Fibroblast of mammary gland (primary cell): ENCODE measurements at places on chromosomes 5 and 9.
A peak's percentile ranks its signal among the peaks of the same experiment; 100 is the strongest.

- DNase-seq, result no peak
Observed at GRCh38 chr9:123087359-123087888, 54.0 kb downstream of the GPR21 start.

DNA sequence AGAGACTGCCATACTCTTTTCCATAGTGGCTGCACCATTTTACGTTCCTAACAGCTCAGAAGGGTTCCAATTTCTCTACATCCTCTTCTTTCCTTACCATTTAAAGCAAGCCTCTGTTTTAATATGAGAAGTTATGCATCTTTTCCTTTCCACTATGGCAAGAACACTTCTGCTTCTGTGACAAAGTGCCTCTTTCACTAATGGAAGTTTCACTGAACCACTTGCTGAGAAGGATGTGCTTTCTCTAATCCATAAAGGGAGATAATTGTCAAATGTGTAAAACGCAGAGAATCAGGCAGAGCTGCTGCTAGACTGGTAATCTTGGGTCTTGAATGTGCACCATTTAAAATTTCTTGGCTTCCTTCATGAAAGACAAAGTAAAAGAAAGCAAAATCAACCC is 131.6 kb downstream of the PJA2 start:
- no peak for DNase-seq

DNA sequence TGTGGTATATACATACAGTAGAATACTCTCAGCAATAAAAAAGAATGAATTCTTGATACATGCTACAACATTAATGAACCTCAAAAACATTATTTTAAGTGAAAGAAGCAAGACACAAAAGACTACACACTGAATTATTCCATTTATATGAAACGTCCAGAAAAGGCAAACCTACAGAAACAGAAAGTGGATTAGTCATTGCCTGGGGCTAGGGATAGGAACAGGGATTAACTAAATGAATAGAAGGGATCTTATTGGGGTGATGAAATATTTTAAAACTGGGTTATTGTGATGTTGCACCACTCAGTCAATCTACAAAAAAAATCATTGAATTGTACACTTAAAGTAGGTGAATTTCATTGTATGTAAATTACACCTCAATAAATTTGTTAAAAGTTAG is 326.7 kb downstream of the PIK3R1 start:
- no peak for DNase-seq

DNA sequence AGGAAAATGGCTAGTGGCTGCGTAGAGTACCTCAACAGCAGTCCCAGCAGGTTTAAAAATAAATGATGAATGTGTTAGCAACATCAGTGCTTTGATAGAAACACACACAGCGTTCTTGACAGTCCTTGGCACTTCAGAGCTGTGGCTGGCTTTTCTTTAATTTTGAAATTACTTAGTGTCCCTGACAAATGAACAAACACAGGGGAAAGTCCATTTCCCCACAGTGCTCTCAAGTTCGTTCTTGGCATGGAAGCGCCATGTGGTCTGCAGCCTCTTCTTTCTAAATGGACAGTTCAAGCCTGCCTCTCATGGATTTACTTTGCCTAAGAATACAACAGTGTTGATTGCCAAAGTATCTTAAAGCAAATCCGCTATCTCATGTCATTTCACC is 102.2 kb downstream of the ADAMTS12 start:
- DNase-seq, result no peak

DNA sequence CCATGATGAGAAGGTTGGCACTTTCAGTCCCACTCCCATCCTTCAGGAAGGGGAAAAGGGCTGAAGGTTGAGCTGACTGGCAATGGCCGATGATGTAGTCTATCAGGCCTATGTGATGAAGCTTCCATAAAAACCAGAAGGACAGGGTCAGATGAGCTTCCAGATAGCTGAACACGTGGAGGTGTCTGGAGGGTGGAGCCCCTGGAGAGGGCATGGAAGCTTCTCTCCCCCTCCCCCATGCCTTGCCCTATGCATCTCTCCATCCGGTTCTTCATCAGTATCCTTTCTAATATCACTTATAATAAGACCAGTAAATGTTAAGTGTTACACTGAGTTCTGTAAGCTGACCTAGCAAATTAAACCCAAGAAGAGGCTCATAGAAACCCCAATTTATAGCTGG is 32.6 kb upstream of the SMU1 start:
- DNase-seq, result no peak

GRCh38 chr9:112252194-112252593 is 77.1 kb upstream of the SUSD1 start:
- DNase-seq, result no peak

DNA sequence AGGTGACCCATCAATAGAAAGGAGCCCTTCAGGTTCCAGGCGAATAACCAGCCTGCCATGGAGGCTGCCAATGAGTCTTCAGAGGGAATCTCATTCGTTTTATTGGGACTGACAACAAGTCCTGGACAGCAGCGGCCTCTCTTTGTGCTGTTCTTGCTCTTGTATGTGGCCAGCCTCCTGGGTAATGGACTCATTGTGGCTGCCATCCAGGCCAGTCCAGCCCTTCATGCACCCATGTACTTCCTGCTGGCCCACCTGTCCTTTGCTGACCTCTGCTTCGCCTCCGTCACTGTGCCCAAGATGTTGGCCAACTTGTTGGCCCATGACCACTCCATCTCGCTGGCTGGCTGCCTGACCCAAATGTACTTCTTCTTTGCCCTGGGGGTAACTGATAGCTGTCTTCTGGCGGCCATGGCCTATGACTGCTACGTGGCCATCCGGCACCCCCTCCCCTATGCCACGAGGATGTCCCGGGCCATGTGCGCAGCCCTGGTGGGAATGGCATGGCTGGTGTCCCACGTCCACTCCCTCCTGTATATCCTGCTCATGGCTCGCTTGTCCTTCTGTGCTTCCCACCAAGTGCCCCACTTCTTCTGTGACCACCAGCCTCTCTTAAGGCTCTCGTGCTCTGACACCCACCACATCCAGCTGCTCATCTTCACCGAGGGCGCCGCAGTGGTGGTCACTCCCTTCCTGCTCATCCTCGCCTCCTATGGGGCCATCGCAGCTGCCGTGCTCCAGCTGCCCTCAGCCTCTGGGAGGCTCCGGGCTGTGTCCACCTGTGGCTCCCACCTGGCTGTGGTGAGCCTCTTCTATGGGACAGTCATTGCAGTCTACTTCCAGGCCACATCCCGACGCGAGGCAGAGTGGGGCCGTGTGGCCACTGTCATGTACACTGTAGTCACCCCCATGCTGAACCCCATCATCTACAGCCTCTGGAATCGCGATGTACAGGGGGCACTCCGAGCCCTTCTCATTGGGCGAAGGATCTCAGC is at the start of gene OR1K1:
Gene OR1K1, plus strand, starts transcription at position 58 of the 995 bp plus-strand sequence. Its CDS starts 0 bp downstream, at position 58.
- no peak for DNase-seq

DNA sequence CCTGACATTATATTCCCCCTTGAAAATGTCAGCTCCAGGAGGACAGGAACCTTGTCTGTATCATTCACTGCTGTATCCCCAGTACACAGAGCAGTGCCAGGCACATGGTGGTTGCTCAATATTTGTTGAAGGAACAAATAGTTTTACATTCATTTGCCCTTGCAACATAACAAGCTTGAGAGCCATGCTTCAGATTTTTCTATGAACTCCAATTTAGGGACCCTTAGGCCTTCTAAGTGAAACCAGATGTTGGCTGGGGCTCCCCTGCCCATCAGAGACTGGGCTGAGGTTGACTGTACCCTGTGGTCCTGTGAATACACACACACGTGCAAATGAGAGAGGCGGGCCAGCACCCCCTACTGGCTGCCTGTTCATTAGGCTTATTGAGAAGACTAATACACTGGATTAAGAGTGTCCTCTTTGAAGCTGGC is 214.9 kb upstream of the WWC1 start:
- DNase-seq, result peak; percentile 50

DNA sequence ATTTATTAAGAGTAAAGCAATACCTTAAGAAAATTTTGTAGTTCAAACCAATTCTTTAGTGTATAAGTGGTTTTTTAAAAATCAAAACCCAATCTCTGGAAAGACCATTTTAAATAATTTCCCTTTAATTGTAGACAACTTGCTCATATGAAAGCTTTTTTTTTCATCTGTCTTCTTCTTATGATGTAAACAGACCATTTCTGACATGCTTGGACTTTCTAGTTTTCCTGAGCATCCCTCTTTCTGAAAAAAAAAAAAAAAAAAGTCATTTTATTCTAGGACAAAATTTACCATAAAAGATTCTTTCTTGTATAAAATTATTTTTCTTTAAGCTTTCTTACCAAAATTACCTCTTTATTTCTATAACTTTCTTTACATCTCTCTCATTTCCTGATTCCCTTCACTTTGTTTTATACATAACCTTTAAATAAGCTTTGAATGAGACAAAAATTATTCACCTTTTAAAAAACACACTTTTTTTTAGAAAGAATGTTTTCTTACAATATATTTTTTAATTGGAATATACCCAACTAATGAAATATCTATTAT is 67.5 kb downstream of the COL15A1 start:
- DNase-seq, result peak; percentile 65

DNA sequence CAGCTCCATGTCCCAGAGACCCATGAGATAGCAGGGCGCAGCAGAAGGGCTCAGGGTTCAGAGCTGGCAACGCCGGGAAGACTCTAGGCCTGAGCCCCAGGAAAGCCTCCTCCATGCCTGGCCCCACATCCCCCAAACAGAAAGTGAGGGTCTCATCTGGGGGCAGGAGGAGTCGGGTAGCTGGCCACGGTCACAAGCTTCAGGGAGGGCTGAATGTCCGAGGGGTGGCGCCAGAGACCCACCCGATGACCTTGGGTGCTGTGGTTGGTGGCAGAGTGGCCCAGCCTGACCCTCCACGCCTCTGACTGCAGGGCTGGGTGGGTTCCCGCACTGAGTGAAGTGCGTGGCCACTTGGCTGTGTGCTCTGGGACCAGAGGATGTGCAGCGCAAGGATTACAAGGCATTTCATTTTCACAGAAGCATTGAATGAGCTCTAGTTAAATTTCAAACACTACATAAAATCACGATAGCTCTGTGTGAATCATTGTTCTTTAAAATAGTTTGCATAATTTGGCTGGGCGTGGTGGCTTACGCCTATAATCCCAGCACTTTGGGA is 3.0 kb downstream of the C8G start:
- peak; percentile 30 for DNase-seq

DNA sequence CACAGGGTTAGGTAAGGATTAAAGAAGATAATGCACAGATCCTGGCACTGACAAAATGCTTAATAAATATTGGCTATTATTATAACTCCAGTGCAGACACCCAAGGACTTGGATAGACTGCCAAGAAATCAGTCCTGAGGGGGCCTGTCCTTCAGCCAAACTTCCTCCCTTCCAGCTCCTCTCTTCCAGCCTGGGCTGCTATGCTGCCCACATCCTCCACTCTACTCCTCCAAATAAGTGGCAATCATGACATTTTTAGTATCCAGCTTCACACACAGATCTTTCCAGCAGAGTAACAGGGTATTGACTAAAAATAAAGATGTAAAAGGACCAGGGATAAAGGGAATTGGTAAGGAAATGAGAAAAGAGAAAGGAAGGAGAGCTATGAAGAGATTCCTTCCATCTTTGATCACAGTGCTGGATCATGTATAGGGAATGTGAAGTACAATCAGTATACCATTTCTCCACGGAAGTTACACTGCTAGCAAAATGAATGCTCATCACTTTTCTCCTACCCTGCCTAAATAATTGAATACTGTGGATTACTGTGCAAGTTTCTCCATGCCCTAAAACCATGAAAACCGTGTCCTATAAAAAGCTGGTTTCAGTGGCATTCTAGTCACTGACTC is 136.0 kb upstream of the OSMR start:
- DNase-seq, result no peak

GRCh38 chr5:82332886-82333615 is 54.9 kb upstream of the RPS23 start:
- no peak for DNase-seq

DNA sequence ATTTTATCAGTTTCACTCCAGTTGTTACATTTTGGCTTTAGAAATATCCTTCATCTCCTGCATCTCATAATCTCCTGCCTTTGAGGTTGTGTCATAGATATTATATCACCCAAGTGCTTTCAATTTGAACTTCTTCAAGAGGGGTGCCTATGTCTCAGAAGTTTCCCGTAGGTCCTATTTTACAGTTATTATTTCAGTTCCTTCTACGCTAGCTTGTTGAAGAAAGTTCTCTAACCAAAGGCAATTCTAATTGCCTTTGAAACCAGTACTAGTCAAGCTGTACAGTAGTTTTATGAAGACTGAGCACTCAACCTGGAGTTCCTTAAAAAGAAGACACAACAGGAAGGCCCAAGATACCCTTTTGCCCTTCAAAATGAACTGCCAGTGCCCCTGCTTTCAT is 116.4 kb downstream of the ZCCHC7 start:
- DNase-seq, result no peak

DNA sequence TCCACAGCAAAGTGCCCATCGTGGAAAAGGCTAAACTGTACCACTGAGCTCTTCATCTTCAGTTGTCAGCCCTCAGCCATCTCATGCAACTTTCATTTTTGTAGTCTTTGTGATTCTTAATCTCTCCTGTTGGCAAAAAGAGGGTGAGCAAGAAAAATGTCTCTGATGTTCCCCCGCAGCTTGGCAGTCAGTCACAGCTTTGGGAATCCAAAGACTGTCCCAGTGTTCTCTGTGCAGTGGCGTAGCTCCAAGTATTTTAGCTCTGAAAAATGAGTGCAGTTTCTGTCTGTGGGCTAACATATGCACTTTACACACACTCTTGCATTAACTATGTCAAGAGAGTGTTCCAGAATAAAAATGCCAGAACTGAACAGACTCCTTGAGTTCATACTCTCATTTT is 372.2 kb downstream of the TMEM232 start:
- DNase-seq, result peak; percentile 29

- peak; percentile 85 for DNase-seq
Observed at GRCh38 chr9:137482094-137482781, 23.1 kb upstream of the NSMF start.

- DNase-seq, result peak; percentile 95
Observed at GRCh38 chr5:168931638-168932345, 352.6 kb upstream of the PANK3 start.

DNA sequence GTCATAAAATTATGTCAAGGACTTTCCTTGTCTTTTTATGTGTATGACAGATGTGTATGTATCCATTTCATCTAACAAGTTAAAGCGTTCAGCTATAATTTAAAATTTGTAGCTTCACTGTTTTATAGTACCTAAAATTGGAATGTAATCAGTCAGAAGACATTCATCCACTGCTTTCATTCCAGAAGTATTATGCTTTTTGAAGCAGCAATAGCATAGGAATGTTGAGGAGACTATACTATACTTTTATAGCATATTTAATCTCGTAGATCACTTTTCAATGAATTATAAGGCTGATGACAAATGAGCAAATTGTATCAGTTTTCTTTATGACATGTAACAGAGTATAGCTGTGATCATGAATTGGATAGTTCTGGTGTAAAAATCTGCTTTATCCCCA is 6.9 kb downstream of the PCDHGA12 start:
- no peak for DNase-seq

DNA sequence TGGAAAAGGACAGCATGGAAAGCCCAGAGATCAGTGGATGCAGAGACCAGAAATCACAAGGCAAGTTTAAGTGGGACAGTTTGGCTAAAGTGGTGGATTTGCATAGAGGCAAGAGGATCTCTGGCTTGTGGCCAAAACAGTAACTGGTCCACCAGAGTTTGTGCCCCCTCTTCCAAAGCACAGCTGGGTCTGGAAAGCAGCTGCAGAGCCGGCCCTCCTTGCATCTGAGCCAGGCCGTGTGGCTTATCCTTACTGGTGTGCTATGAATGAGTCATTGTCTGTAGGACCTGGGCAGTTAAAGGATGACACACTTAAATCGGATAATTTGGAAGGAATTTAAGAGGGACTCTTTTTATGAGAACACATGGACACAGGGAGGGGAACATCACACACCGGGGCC is 146.6 kb downstream of the PIP5K1B start:
- peak; percentile 16 for DNase-seq

GRCh38 chr9:100425758-100426157 is 1.2 kb upstream of the MSANTD3 start:
- peak; percentile 47 for DNase-seq

- no peak for DNase-seq
Observed at GRCh38 chr5:149129181-149129580, 12.1 kb upstream of the ABLIM3 start.
